ENCODE measurements at places on chromosomes 7 and 10.
A peak's percentile ranks its signal among the peaks of the same experiment; 100 is the strongest.

- DNase-seq: no peak
Observed at GRCh38 chr10:103791858-103792257, 63.5 kb downstream of the SH3PXD2A start.

- peak; percentile 47 for DNase-seq
Observed at GRCh38 chr10:114304571-114305421, 65.7 kb downstream of the VWA2 start.

- DNase-seq: no peak
Observed at GRCh38 chr7:85023916-85024315, 162.9 kb downstream of the SEMA3D start.

- no peak for DNase-seq
Observed at GRCh38 chr10:126806498-126806897, 98.7 kb upstream of the DOCK1 start.

DNA sequence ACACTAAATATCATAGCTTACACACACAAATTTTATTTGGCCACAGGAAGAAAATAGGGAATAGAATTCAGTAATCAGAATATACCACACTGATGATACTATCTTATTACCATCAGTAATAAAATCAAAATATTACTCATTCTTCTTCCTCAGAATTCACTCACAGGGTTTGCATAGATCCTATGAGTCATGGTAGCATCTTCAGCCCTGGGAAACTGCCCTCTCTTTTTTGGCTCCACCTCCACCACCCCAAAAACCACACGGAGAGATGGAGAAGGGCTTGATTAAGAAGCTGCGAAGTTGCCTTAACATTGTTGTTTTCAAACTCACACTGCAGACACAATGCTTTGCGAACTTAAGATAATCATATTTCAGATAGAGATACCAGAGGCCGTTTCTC, 154.1 kb upstream of the AHR start:
- peak; percentile 45 for DNase-seq

GRCh38 chr10:126104767-126105166, 208.4 kb downstream of the FANK1 start:
- DNase-seq: no peak

GRCh38 chr10:101974091-101974971, 81.6 kb downstream of the ARMH3 start:
- DNase-seq: no peak

GRCh38 chr7:8089036-8089780, 120.6 kb downstream of the GLCCI1 start:
- DNase-seq: no peak

DNA sequence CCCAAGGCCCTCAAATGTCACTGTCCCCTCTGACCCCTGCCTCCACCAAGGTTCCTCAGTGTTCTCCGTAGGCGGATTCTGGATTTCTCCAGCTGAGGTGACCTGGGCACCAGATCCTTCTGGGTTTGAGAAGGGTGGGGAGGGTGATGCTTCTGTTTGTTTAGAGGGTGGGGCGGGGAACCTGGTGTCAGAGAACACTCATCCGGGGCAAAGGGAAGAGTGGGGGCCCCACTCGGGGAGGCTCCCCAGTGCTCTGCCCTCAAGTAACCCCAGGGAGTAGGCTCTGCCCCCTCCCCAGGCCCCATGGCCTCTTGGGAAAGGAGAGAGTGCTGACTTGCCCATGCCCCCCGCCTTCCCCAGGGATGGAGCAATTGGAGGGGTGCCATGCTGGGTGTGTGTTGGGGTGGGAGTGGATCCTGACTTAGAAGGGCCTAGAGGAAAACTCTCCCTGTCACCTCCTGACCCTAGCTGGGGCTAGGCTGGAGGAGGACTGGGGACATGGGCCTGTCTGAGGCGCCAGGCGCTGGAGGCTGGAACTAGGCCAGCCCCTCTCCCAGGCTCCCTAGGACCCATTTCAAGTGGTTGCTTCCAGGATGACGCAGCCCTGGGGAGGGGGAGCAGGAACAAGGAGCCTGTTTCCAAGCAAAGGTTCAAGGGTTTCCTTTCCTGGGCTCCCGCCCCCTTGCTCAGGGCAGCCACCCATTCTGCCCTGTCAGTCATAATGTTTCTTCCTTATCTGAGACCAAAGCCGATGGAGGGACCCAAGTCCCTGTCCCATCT, 27.9 kb downstream of the KAZALD1 start:
- DNase-seq: no peak

DNA sequence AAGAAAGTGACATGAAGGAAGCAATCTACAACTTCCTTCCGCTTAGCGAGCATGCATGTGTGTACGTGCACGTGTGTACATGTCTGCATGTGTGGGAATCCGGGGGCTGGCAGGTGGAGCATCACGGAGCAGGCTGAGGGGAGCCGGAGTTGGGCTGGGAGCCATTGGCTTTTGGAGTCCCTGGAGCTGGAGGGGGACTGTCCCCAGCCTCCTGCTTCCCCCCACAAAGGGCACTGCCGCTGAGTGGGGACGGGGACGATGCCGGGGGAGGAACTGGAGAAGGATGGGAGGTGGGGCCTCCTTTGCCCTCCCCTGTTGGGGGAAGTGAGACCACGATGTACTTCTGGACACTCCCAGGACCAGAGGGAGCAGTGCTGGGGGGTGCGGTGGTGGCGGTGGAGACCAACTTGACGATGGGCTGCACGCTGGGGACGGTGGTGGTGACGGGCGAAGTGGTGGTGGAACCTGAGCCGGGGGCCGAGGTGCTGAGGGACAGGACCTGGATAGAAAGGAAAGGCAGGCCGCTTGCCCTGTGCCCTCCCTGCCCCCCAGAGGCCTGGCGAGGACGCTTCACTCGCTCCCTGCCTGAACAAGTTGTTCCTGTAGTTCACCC, 5.8 kb downstream of the AP4M1 start:
- no peak for DNase-seq

All from effector memory CD4-positive, alpha-beta T cell (primary cell).